ENCODE measurements at places on chromosomes 6 and 20.

GRCh38 chr6:88764081-88764480, 199.3 kb downstream of the RNGTT start:
- no peak for DNase-seq

- DNase-seq: no peak
Measured at GRCh38 chr6:137749696-137750211, 117.3 kb upstream of the TNFAIP3 start.

DNA sequence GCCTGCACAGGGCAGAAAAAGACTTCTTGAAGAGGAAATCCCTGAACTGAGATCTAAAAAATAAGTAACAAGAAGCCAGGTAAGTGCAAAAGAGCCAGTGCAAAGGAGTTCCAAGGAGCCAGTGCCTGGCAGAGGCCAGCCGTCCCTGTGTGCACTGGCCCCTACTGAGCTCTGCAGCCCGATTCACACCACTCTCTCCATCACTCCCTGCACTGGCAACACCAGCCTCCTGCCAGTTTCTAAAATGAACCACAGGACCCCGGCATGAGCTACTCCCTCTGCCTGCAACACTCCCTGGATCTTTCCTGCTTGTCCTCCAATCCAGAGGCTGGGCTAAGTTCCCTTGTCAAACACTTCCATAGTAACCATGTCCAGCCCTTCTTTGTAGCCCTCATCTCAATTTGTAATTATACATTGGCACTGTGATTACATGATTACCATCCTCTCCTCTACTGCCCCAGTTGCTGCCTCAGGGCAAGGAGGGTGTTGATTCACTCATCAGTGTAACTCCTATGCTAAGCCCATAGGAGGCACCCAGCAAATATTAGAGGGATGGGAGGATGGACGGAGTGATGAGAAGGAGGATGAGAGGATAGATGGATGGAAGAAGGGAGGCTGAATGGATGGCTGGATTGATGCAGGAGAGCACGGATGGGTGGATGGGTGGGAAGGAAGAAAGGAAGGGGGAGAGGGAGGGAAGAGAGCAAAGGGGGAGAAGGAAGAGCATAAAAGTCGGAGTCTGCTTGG, 49.3 kb downstream of the SIRPA start:
- DNase-seq: no peak

- DNase-seq: no peak
Measured at GRCh38 chr6:67141005-67141404, 1434.0 kb upstream of the EYS start.

DNA sequence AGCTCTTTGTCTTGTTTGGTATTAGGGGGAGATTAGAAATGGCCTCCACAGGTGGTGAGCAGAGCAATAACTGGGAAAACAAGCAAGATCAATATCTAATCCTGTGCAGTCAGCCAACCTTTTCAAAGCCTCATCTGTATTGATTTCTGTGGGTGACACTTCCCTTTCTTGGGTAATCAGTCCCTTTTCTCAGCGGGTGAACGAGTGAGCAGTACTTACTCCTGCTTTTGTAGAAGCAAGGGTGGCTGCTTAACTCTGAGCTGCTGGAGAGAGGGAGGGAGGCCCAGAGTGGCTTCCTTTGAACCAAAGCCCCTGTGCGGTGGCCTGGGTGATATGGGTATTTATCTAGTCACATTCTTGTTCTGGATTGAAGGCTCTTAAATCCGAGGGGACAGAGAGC, 254.8 kb upstream of the CHD6 start:
- no peak for DNase-seq

DNA sequence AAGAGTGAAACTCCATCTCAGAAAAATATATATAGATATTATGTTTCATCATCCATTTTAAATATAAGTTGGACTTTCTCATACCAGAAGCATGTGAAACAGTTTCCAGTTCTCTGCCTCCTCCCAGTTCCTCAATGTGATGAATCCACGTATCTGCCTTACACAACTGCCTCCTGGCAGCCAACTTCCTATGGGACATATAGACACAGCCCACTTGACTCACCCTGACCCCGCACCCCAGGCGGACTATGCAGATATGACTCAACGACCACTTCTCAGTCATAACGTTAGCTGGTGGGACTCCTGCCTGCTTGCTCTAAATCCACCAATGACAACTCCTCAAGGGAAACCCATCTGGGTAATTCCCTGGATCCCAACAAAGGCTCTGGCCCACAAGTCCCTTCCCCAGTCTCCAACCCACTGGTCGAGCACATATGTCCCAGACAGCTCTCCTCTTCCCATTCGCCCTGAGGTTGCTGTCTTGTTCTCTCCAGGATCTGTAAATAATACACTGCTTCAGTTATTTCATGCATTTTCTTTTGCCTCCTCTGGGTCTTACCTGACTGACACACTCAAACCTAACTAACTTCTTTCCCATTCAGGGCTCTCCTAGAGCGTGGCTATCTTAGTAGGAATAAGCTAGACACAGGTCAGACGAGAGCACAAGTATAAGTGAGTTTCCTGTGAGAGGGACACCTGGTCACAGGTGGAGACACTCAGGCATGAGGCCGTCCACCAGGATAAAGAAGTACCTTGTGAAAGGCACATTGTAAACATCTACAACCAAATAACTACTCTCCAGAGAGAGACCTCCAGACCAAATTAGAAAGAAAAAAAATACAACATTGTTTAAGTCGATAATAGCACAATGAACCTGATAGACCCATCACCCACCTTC, 548.5 kb downstream of the CD83 start:
- DNase-seq: no peak

DNA sequence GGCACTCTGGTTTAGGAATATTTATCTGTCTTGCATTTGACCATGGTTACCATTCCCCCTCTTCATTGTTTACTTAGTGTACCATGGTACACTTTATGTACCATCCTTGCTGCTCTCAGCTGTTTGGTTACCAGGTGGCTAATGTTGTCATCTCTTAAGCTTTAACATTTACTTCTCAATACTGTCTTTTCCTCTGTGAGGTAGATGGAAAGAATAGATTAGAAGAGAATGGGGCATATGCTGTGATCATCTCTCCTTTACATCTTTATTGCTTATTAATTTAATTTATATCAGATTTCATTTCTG, 109.2 kb downstream of the NCOA3 start:
- no peak for DNase-seq

GRCh38 chr6:90019216-90019615, 124.9 kb downstream of the GJA10 start:
- DNase-seq: no peak

GRCh38 chr6:110170081-110170480, 9.4 kb downstream of the WASF1 start:
- DNase-seq: no peak

- DNase-seq: no peak
Measured at GRCh38 chr6:9704989-9705388, 709.9 kb downstream of the TFAP2A start.

DNA sequence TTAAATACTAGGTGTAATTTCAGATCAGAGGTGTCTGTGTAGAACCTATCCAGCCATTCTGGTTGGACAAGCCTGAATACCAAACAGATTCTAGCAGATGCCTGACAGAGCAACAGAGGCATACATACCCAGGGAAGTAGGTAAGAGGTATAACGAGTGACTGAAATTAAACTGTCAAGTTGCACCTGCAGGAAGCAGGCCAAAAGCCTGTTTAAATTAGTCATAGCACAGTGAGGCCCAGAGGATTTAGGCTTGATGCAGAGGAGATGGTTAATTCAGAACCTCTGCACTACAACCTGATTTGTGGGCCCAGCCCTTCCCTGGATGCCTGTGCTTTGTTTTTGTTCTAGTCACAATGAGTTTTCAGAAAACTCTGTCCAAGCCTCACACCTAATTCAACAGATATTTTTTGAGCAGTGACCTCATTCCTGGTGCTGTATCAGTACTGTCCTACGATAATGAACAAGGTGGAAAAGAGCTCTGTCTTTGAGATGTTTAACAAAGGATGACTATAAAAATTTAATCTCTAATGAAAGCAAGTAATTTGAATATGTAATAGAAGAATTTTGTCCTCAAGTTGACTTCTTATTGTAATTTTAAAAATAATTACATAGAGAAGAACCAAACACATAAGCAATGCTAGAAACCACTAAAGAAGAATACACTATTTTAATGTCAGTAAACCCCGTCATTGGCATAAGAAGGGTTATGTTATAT, 31.7 kb downstream of the C6orf58 start:
- DNase-seq: no peak

DNA sequence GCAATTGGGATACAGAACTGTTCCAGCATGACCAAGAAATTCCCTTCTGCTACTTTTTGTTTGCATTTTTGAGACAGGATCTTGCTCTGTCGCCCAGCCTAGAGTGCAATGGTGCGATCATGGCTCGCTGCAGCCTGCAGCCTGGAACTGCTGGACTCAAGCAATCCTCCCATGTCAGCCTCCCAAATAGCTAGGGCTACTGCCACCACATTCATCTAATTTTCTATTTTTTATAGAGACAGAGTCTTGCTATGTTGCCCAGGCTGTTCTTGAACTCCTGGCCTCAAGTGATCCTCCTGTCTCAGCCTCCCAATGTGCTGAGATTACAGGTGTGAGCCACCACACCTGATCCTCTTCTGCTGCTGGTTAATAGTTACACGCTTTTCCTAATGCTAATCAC, 204.9 kb downstream of the SOX4 start:
- DNase-seq: no peak

DNA sequence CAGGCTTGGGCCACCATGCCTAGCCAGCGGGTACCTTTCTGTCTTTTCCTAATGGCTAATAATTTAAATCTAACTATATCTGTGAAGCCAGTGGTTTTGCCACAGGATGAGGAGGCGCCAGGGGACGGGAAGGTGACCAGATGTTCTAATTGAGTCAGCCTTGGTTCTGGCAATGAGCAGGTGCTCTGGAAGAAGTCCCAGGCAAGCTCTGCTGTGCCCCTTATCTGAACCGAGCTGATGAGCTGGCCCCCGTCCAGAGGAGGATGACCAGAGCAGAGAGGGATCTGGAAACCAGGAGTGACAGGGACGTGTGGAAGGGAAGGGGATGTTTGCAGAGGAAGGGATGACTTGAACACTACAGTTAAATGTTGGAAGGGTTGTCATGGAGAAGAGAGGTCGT, 46.7 kb downstream of the SLC35D3 start:
- DNase-seq: no peak

- no peak for DNase-seq
Measured at GRCh38 chr6:33202799-33203198, 1.7 kb upstream of the HSD17B8 start.

DNA sequence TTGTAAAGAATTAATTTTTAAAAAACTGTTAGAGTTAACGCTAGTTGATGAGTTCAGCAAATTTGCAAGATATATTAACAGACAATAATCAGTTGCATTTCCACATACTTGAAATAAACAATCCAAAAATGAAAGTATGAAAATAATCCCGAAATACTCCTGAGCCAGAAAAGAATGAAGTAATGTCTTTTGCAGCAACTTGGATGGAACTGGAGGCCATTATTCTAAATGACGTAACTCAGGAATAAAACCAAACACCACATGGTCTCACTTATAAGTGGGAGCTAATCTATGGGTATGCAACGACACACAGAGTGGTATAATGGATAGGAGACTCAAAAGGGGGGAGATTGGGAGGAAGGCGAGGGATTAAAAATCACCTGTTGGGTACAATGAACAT, 872.9 kb upstream of the GJE1 start:
- no peak for DNase-seq

Measured in activated CD8-positive, alpha-beta memory T cell treated with anti-CD3 and anti-CD28 coated beads for 1 hour (primary cell).